Effector memory CD8-positive, alpha-beta T cell (primary cell): ENCODE measurements at places on chromosomes 1 and 21.

DNA sequence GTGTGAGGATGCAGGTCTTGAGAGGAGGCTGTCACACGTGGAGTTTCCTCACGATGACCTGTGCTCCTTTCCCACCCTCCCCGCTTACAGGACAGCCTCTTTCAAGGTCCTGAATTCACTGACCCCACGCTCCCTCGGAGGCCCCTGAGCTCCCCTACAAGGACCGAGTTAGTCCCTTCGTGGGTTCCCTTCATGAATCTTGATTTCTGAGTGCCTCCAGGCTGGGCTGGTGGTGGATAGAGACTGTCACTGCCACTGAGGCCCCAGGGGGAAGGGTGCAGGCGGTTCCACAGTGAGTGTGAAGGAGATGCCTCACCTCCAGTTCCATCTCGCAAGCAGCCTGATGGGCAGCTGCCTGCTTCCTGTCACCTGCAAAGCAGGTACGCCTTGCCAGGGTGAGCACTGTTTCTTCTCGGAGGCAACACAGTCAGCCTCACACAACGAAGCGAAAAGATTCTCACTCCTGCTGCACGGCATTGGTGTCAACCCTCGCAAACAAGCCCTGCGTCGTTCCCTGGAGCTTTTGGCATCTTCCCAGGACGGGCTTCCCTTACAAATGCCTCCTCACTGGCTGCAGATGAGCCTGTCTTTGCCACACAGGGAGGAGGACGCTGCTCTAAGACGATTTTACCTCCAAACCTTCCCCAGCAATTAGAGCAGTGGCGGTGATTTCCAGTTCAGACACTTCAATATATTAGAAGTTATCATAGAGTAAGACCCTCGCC lies 26.7 kb upstream of the PCP4 start:
- no peak for DNase-seq

DNA sequence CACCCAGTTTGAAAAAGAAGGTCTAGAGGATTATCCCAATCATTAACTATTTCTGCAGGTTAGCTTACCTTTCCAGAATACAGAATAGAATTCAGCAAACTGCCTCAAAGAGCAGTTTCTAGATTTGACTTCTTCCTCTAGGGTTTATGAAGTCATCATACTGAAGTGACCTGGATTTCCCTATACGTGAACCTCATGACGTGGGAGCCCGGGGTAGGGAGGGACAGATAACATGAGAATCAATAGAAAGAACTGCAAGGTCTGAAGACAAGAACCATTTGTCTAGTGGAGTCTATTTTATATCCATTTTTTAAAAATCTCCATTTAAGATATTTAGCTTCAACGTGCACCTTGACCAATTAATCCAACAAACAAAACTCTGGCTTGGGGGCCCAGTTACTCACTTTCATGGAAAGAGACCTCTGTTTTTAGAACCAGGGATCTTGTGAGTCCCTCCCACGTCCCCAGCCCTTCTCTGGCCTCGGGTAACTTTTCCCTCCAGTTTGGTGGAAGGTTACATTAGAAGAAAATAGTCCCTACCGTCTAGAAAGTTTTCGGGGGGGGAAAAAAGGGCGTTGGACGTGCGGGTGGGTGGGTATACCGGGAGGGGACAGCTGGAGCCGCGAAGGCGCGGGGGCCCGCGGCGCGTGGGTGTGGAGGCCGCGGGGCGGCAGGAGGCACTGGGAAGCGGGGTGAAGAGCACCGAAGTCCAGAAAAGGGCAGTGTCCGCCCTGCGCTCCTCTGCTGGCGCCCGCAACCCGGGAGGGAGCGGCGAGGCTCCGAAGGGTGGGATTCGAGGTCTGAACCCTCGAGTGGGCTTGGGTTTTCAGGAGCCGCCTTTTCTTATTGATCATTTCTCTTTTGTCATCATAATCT lies 13.8 kb upstream of the POGZ start:
- DNase-seq = peak; percentile 9

DNA sequence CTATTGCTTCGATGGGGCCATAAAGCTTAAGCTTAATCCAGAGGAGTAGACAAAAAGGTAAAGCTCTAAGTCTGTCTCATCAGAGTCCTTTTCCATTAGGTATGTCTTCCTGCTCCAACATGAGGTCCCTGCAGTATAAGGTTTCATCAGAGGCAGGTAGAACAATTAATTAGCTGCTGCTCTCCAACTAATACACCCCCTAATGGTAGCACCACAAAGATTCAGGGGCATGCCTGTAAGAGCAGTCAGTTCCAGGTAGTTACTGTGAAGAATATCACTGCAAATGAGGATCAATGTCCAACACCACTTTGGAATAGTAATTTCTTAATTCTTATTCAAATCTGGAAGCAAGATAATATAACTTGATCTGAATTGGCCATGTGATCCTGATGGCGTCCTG lies 160.3 kb upstream of the ESRRG start:
- DNase-seq = no peak

GRCh38 chr1:221575605-221576004 lies 166.3 kb downstream of the DUSP10 start:
- no peak for DNase-seq

- no peak for DNase-seq
These were observed 33.6 kb downstream of the SOAT1 start for GRCh38 chr1:179327196-179327595.

- DNase-seq = no peak
These were observed 9.0 kb upstream of the RUNX1 start for GRCh38 chr21:35058058-35058457.
